ENCODE measurements at places on chromosomes 5 and 9.

- no peak for DNase-seq
Observed at GRCh38 chr5:149063017-149063687, at the start of gene SH3TC2. TSS of gene SH3TC2 (minus strand) at chr5:149063062. CDS start at chr5:149063022, 40 bp downstream.

DNA sequence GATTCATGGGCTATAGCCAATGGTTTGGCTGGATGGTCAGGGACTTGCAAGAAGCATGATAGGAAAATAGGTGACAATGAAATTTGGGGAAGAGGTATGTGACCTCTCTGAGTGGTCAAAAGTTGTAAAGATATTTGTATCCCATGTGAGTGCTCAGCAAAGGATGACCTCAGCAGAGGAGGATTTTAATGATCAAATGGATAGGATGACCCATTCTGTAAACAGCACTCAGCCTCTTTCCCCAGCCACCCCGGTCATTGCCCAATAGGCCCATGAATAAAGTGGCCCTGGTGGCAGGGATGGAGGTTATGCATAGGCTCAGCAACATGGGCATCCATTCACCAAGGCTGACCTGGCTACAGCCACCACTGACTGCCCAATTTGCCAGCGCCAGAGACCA is 138.4 kb upstream of the SPDL1 start:
- no peak for DNase-seq

- peak; percentile 19 for DNase-seq
Observed at GRCh38 chr9:129483415-129484351, 137.2 kb downstream of the C9orf50 start.

GRCh38 chr9:123353041-123353440 is 3.0 kb upstream of the CRB2 start:
- DNase-seq, result no peak

- no peak for DNase-seq
Observed at GRCh38 chr5:149128023-149128875, 13.0 kb upstream of the ABLIM3 start.

GRCh38 chr9:95273369-95274022 is 44.0 kb downstream of the FANCC start:
- DNase-seq, result no peak

- no peak for DNase-seq
Observed at GRCh38 chr9:109780453-109781033, 545 bp downstream of the PALM2AKAP2 start.

DNA sequence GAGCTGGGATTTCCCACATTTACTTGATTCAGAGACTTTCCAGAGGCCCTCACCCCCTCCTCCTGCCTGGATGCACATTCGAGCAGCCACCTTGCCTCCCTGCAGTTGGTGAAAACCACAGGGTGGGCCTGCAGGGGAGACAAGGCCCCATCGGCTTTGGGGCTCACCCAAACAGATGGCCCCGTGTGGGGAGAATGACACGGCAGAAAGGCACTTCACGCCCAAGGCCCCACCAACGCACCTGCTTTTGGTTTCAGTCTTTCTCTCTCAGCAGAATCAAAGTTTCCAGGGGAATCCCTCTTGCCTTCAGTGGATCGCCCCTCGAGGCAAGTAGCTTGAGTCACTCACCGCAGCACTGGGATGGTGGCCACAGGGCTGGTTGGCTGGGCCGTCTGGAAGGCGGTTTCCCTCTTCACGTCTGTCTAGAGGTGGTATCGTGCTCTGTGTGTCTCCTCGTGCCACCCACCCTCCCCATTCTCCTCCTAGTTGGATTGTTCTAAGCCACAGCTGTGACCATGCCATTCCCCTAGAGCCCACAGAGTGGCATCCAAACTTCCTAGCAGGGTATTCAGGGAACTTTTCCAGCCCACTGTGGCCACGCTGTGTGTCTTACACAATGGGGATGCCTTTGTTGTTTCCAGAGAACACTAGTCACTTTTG is 31.8 kb downstream of the SEC61B start:
- DNase-seq, result no peak

DNA sequence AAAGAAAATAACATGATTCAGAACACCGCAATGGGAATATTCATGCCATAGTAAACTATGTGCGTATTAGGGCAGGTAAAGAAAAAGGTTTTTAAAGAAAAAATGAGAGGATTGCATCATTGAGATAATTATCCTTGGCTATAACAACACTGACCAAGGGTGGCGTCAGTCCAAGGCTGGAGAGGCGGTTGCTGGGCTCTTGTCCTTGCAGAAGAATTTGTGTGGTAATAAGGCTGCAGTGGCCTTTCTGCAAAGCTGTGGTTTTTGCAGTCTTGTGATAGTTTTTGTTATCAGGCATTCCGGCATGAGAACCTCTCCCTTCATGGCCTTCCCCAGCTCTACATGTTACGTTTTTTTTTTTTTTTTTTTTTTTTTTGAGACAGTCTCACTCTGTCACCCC is 14.0 kb downstream of the BOD1 start:
- DNase-seq, result no peak

DNA sequence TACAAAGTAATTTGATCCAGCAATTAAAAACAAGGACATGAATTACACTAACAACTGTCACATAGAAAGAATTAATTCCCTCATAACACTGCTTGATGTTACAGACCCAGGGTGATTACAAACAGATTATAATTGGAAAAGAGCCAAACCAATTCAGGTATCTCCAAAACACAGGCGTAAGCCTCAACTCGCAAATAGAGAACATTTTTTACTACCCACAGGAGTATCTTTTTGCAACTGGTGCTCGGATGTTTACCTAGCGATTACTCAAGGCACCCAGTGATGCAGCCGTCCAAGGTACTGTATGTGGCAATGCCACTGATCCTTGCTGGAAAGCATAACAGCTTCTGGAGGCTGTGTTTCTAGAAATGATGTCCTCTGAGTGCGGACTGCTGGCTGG is 386.1 kb upstream of the KIF2A start:
- peak; percentile 95 for DNase-seq

GRCh38 chr5:38645508-38645907 is 89.1 kb upstream of the LIFR start:
- DNase-seq, result no peak

- DNase-seq, result no peak
Observed at GRCh38 chr5:42495914-42496313, 72.7 kb downstream of the GHR start.

GRCh38 chr9:74696520-74696919 is 191.2 kb downstream of the TRPM6 start:
- no peak for DNase-seq

DNA sequence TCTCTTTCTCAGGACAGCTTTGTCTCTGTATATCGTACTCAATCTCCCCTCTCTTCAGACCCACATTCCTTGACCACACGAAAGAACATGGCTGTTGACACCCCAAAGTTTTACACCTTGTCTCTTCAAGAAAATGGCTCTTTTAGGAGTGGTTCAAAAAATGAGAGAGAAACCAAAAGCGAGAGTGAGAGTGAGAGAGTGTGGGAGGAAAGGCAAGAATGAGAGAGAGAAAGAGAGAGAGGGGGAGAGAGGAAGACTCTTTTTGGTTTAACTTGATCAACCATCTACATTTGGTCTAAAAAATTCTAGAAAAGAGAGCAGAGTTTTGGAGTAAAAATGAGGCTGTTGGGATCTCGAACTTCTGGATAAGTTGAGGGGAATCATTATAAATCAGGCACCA is 581.8 kb upstream of the WWC1 start:
- no peak for DNase-seq

- no peak for DNase-seq
Observed at GRCh38 chr9:134629061-134629585, 12.5 kb upstream of the COL5A1 start.

GRCh38 chr5:164553851-164554250 is 1048.4 kb downstream of the MAT2B start:
- DNase-seq, result no peak

- DNase-seq, result no peak
Observed at GRCh38 chr5:162283609-162284008, 216.0 kb downstream of the GABRG2 start.

GRCh38 chr9:136719195-136719880 is 7.0 kb downstream of the DIPK1B start:
- DNase-seq, result no peak

DNA sequence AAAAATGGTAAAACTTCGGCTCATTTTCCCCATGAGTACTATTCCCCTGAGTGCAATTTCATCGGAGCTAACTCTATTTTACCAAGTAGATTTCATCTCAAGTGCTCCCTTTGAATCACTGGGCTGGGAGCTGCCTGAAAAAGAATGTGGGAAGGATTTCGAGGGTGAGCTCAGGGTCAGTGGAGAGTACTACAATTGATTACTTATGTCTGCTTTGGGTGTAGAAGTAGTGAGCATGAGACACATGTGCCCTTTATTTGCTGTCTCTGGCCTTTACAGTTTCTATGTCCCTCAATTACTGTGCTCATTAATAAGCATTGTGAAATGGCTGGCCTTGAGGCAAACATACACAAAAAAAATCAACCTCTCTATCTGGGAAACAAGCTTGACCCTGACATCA is 172.7 kb upstream of the RFX3 start:
- DNase-seq, result no peak

DNA sequence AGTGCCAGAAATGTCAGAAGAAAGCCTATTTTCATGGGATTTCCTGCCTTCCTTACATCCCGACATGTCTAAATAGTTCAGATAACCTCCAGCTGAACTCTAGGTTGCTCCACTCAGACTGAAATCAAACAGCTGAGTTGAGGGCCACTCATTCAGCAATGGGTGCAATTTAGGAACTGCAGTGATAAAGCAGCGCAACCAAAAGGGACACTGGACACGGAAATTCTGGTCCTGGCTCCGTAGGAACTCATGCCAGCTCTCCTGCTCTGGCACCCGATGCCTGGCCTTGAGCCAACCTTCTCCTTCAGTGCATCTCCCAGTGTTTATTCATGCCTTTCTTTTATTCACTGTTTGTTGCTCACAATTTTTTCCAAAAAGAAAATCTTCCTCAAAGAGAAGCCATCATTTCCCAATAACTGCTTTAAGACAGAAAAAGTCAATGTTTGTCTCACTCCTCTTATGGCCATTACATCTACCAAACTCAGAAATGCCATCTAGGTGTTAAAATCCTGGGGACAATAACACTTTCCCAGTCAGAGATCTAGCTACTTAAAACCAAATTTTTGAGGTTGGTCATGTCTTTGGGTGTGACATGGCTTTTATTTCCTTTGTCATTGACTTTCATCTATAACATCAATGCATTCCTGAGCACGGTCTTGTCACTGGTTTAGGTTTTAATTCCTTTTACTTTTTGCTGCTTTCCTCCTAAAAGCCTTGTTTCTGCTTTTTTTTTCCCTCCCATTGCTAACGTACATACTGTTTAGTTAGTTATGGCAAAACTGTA is 126.9 kb downstream of the PDE4D start:
- no peak for DNase-seq

GRCh38 chr5:1034986-1035385 is 26.4 kb downstream of the NKD2 start:
- no peak for DNase-seq

DNA sequence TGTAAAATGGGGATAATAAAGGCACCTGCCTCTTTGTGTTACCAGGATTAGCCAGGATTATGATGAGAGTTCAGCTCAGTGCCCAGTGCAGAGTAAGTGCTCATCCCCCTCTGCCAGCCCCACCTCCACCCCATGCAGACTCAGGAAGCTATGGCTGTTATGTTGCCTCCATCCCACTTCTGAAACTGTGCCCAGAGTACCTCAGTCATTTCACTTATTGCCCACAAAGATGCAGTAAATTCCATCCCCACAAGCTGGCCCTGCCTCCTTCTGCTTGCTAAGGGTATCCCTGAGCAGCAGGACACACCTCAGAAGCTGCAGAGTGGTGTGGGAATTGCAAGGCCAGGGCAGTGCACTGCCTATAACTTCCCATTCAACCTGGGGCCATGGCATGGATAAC is 415.1 kb downstream of the SPOCK1 start:
- DNase-seq, result no peak

DNA sequence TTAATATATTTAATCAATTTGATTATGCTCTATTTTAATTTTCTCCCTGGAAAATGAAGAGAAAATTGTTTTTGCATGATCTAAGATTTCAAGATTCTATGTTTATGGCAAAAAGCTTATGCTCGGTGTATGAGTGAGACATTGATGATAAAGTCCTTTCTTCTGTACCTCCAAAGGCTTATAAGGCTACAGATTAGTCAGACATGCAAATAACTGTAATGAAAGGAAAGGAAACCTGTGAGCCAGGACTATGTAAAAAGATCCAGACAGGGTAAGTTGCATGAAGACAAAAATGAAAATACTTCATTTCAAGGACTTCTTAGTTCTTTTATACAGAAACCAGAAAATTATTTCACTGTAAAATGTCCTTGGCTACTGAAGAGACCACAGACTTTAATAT is 52.2 kb upstream of the EDIL3 start:
- DNase-seq, result no peak

- DNase-seq, result no peak
Observed at GRCh38 chr5:172399336-172399735, 55.0 kb downstream of the SH3PXD2B start.

DNA sequence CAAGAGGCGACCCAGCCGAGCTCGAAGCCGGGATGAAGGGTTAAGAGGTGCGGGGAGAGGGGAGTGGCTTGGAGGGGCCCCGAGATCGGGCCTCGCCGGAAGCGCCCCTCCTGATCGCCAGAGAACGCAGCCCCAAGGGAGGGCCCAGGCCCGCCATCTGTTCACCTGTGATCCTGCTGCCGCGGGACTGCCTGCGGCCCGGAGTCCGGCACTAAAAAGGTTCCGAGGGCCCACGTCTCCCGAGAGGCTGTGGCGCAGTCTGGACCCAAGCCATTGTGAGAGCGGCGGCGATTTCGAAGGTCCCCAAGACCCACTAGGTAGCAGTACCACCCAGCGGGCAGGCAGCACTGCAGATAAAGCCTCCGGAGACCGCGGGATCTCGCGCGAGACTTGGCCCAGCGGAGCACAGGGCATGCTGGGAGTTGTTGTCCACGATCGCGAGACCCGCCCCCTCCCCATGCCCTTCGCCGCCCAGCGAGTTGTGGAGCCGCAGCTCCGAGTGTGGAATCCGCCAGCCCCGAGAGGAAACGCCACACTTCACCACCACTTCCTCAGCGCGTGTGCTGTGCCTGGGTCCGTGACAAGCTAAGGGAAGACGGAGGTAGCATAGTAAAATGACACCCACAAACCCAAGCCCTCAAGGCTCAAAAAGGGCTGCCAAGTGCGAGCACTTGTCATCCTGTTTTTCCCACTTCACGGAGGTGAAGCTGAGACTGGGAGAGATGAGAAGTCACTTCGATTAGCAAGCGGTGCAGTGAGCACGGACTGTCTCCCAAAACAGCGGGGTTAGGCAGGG is at the start of gene KIAA1191:
Gene KIAA1191, minus strand, starts transcription at position 328 of the 796 bp plus-strand sequence. CDS start 2,256 bp downstream, outside the sequence.
- peak; percentile 58 for DNase-seq

GRCh38 chr9:98968601-98969337 is 25.1 kb downstream of the COL15A1 start:
- DNase-seq, result no peak

GRCh38 chr5:82023644-82024043 is 51.8 kb downstream of the ATG10 start:
- DNase-seq, result no peak

- DNase-seq, result no peak
Observed at GRCh38 chr5:173505634-173506033, 110.8 kb downstream of the BOD1 start.

- no peak for DNase-seq
Observed at GRCh38 chr5:45793638-45794532, 97.7 kb upstream of the HCN1 start.

GRCh38 chr5:173792781-173793547 is 95.2 kb upstream of the CPEB4 start:
- DNase-seq, result no peak
